ENCODE measurements at places on chromosomes 11 and 22.

GRCh38 chr11:46294365-46295309, 17.2 kb downstream of the CREB3L1 start:
- DNase-seq = peak; percentile 79

GRCh38 chr11:69892986-69893555, 73.9 kb upstream of the FGF3 start:
- DNase-seq = peak; percentile 45

DNA sequence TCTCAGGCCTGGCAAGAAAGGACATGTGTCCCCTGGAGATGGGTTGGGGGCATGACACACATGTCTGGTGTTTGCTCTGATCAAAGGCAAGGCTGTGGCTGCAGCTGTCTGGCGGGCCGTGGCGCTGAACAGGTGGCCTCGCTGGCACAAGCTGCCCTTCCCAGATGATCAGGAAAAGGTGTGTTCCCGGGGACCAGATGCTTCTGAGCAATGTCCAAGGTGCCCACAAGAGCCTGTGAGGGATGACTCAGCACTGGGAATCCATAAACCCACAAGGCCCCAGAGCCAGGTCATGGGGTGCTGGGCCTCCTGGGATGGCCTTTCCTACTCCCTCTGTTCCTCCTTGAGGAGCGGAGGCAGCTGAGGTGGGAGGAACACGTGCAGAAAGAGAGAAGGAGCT, 9.7 kb upstream of the LRP5 start:
- no peak for DNase-seq

DNA sequence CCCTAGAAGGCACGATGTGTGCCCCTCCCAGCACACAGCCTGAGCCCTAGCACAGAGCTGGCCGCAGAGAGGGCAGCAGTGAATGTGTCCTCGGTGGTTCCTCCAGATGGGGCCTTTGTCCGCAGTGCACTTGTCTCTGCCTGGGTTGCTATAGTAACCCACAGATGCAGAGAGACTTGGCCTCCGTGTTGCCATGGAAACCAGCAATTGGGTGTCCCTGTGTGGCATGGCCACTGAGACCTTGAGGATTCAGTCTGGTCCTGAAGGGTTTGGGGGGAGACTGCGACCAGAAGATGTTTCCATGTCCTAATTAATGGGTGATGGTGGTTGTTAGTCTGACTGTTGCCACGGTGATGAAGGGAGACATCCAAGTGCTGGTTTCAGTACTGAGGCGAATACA, 42.6 kb upstream of the TUB start:
- DNase-seq = peak; percentile 90

GRCh38 chr11:125463590-125464269, 32.3 kb downstream of the FEZ1 start:
- DNase-seq = no peak

DNA sequence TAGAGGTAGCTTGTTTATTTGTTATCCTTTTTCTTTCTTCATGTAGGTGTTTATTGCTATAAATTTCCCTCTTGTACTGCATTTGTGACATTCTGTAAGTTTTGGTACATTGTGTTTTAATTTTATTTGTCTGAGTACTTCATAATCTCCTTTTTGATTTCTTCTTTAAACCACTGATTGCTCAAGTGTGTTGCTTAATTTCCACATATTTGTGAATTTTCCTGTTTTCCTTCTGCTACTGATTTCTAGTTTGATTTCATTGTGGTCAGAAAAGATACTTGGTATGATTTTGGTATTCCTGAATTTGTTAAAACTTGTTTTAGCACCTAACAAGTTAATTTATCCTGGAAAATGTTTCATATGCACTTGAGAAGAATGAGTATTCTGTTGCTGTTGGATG, 15.1 kb downstream of the OR10V1 start:
- no peak for DNase-seq

DNA sequence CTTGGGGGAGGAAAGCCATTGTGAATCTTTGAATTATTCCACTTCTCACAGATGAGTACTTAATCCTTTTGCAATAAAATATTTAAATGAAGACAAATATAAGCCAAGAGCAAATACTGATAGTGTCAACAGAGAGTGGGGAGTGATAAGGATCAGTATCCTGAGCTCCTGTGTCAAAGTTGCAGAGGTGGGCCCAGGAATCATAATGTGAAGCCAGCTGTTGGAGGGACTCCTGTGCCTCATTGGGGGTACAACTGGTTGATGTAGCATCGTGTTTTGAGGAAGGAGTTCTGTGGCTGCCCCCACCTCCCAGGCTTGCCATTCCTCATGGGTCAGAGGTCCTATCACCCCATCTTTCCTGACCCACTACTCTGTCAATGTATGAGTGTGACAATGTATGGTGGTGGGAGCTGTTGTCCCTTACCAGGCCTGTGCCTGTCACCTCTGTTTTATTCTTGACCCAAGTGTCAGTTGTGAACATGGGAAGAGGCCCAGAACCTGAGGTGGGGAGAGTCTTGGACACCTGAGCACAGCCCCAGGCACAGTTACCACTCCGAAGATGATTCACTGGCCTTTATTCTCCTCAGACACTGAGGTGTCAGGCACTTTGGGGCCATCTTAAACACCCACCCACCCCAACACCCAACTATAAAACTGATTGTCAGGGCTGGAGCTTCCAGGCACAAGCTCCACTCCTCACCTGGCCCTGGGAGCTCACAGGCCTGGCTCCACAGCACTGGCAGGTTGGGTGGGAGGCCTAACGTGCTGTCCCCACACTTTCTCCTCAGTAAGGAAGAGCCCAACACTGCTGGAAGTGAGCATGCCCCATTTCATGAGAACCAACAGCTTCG, 38.4 kb downstream of the KCNQ1OT1 start:
- no peak for DNase-seq

DNA sequence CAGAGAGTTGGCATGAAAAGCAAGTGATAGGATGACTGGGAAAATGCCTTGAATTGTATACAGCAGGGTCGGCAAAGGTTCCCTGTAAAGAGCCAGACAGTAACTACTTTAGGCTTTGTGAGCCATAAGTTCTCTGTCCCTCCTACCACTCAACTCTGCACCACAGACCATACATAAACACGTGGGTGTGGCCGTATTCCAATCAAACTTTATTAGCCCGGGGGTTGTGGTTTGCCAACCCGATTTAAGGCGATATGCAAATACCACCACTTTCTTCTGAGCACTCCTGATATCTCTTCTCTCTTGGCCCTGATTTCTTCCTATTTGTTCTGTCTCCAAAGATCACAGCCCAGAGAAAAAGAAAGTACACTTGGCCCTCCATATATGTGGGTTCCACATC, 87.5 kb downstream of the MN1 start:
- no peak for DNase-seq

DNA sequence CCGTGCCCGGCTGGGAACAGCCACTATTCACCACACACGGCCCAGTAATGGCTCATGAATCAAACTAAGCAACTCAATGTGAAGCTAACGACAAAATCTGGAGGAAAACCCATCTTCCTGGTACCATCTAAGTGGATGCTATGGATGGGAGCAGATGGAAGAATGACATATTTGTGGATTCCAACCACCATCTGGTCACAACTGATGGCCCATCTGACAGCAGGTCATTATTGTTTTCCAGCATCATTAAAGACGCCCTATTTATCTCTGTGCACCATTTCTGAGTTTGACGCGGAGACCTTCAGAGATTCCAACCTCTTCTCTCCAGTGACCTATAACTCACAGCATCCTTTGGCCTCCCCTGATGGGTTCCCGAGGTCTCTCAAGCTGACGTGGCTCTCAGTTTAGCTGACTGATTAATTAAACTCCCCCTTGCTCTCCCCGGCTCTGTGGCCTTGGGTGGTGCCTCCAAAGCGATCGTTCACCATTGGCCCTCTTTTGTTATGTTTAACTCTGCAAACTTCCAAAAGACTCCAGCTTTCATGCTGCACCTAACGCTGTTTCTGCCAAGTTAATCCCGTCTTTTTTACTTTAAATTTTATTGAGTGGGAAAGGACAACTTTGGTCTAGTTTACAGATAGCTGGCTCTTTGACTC, 1514.4 kb downstream of the BRD1 start:
- peak; percentile 55 for DNase-seq

DNA sequence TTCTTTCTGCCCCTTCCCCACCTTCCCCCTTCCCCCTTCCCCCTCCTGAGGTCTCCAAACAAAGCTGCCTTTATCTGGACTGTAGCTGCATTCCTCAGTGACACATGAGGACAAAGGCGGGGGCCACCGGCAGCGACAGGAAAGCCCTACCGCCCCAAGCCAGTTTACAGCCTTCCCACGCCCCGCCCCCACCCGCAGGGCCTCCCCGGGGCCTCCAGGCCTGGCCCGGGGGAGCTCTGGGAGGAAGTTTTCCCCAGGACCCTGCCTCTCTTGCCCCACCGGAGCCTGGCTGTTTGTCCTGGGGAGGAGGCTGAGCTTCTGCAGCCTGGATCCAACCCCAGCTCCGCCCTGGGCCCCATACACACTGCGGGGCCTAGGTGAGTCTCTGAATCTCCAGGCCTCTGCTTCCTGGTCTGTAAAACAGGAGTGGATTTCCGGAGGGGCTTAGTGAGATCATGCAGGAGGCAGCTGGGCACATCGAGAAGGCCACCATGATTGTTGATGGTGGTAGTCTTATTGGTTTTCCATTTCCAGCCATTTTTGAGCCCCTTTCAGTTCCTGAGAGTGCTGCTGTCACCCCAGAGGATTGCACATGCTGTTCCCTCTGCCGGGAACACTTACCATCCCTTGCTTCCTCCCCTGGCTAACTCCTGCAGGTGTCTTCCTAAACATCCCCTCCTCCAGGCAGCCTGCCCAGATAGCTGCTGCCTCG, 130.7 kb downstream of the MN1 start:
- peak; percentile 93 for DNase-seq

DNA sequence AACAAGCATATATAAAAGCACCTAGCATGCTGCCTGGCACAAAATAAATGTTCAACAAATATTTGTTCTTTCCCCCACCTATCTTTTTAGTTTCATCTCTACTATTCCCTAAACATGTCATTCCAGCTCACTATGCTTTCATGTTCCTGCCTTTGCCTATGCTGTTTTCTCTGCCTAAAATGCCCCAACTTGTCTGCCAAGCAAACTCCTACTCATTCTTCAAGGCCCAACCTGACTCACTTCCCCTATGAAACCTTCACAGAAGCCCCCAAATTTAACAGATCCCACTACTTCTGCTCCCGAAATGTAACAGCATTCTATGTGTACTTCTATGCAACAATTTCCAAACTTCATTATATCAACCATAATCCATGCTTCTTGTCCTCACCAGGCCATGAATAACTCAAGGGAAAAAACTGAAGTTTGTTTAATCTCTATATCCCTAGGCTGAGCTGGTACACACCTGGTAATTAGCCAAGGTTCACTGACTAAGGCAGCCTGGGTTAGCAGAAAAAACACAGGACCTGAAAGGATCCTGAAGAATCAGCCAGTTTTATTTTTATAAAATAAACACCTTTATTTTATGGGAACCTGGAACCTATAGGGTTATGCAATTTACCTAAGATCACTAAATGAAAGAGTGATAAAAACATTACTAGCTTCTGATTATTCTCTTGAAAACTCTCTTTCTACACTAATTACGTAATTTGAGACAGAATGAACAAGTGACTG, 72.2 kb downstream of the PAK1 start:
- DNase-seq = no peak

DNA sequence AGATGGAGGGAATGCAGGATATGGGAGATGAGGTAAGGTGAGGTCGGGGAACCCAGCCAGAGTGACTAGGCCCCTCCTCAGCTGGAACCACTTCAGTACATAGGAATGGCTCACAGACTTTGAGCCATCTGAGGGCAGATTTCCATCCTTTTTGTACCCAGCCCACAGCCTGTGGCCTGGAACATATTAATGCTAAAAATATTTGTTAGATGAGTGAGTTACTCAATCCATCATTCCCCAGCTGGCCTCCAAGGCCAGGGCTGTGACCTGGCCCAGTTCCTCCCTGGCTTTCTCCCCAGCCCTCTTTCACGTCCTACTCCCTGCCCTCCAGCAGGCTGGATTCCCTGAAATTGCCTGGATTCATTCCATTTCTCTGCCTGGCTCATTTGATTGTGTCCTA, 57.2 kb upstream of the PRDM11 start:
- DNase-seq = no peak

DNA sequence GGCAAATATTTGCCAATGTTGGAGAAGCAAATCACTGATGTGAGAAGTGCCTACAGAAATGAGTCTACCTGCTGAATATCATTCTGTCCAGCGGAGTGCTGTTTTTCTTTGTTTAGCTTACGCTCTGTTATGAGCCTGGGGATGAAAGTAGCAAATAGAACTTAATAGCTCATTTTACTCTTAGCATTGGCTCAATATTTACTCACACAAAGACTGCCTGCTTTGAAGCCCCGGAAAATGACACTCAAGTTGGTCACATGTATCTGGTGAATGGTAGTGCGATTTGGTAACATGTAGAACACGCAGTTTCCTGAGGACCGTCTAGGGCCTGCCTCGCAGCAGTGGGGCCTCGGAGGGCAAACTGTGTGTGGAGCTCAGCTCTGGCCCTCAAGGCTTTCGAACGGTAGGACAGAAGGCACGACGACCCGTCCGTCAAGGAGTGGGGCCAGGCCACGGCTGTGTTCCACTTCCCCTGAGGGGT, 38.9 kb downstream of the TBC1D22A start:
- DNase-seq = no peak

DNA sequence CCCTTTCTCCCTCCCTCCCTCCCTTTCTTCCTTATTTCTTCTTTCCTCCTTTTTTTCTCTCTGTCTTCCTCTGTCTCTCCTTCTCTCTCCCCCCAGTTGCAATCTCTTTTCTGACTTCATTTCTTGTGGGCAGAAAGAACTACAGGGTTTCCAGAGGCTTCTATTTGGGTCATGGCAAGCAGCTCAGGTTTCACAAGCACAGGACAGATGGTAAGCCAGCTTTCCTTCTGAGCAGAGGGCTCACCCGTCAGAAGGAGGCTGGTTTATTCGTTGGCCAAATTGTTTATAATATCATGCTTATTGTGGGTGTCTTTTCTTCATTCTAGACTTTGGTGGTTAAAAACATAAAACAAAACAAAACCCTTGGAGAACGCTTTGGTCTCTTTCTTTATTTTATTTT, 58.9 kb upstream of the CLMP start:
- no peak for DNase-seq

DNA sequence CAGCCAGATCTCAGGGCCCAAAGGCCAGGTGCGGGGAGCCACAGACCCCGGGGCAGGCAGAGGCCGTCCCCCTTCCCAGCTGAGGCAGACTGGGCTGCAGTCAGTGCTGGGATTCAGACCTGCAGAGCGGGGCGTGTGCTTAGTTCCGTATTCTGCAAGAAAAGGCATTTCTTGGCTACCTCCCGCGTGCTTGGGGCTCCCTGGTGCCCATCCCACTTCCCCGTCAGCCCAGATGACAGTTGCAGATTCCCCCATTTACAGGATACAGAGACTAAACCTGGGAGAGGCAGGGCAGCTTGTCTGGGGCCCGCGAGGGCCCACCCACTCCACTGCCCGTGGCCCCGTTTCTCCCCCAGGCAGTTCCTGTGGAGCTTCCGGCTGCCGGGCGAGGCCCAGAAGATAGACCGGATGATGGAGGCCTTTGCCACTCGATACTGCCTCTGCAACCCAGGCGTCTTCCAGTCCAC, 18.3 kb downstream of the CYTH4 start:
- no peak for DNase-seq

GRCh38 chr11:111843661-111844060, 27.7 kb downstream of the ALG9 start:
- DNase-seq = no peak
